CD4-positive, alpha-beta T cell treated with Interleukin-17A for 4 hours (primary cell): ENCODE measurements at places on chromosomes 5 and 9.

GRCh38 chr9:133119103-133119845 is 1.8 kb downstream of the RALGDS start:
- DNase-seq, result no peak

- DNase-seq, result no peak
These were observed 189.0 kb upstream of the EGFLAM start for GRCh38 chr5:38069360-38069759.

GRCh38 chr9:36046923-36047322 is 10.2 kb downstream of the RECK start:
- no peak for DNase-seq

- DNase-seq, result no peak
These were observed 2.4 kb upstream of the ANGPTL2 start for GRCh38 chr9:127124792-127125191.

DNA sequence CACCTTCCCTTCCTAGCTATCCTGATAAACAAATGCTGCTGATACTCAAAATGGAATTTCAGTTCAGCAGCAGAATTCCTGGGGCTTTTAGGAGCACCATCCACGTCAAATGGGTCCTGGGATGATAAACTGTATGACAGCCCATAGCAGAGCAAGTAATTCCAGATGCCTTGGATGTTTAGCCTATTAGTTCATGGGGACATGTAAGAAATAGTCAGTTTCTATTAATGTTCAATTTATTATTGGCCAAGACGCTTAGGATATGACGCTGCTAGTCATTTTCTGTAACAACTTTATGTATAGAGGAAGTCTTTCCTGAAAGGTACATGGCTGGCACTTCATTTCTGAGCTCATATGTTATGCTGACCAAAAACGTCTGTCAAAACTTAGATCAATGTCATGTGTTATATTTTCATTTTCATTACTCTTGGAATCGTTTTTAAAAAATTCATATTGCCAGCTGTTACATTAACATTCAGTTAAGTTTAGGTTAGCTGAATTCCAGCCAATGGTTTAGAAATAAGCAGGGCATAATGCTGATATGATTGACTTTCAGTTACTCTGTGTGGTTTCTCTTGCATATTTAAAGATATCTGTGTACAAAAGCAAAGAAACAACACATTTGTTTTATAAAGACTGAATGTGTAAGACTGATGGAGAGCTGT is 243.8 kb downstream of the CSNK1G3 start:
- DNase-seq, result no peak

DNA sequence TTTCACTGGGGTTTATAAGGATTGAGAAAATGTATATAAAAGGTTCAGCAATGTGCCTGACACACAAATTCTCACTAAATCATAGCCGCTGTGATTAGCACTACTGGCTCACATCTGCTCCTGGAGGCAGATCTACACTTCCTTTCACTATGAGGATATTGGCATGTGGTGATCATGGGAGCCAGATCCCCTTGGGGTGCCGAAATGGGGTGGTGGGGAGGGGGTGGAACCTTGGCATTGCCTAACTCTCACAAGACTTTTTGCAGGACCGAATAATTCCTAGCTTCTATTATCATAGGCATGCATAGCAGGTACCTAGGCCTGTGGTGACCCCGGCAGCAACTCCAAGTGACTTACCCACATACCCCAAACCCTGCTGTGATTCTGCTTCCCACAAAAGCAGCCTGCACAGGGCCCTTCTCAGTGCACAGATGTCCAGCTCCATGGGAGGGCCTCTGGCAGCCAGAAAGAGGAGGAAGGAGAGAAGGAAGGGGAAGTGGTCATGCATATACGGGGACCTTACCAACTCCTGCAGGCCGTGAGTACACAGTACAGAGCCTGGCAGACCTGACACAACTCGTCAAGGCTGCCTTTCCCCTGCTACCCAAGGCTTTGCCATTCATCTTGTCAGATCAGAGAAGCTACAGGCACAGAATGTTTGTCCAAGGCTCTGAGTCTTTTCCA is 61.3 kb upstream of the IQGAP2 start:
- no peak for DNase-seq

DNA sequence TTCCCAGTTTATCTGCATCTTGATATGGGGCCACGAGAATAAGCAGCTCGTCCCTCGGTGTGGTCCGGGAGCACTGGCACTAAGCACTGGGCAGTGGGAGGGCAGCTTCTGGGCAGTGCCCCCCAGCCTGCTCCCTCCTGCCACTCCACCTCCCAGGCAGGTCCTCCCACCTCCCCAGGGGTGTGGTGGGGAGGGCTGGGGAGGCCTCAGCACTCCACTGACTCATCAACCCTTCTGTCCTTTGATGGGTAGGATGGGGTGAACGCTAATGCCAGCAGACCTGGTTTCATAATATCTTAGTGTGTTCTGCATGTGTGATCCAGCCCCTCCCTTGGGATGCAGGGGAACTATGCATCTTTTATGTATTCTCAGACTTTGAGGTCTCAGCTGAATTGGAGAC is 62.2 kb upstream of the GNE start:
- no peak for DNase-seq

GRCh38 chr5:149632311-149633251 is 51.3 kb downstream of the ARHGEF37 start:
- no peak for DNase-seq

DNA sequence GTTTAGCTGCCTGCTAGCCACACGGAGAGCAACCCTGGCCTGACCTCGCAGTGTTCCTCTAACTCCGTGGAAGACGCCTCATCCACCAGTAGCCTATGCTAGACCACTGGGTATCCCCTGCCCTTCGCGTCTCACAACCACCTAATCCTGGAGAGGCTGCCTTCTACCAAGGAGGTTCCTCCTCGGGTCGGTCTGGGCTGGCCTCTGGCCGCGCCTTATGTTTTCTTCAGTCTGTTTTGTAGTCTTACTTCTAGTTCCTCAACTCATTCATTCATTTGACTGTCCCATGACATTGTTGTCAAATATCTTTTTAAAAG is 1.6 kb upstream of the TPM2 start:
- no peak for DNase-seq

GRCh38 chr5:82975812-82976211 is 101.4 kb downstream of the TMEM167A start:
- no peak for DNase-seq

GRCh38 chr5:68766952-68767464 is 326.8 kb upstream of the SLC30A5 start:
- DNase-seq, result no peak

DNA sequence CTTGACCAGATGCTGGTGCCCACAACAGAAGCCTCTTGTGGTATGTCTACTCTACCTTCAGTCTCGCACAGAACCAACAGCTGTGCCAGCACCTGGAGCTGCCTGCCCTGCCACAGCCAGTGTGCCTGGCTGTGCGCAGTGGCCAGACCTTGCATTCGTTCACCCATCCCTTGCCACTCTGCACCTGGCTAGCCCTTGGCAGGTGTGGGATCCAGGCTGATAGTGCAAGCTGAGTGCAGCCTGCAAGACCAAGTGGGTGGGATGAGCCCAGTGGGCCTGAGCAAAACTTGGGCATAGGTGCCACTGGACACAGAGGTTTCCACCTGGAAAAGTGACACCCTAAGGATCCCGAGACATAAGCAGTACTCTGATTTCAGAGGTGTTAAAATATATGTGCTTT is 108.2 kb downstream of the ST8SIA4 start:
- no peak for DNase-seq

DNA sequence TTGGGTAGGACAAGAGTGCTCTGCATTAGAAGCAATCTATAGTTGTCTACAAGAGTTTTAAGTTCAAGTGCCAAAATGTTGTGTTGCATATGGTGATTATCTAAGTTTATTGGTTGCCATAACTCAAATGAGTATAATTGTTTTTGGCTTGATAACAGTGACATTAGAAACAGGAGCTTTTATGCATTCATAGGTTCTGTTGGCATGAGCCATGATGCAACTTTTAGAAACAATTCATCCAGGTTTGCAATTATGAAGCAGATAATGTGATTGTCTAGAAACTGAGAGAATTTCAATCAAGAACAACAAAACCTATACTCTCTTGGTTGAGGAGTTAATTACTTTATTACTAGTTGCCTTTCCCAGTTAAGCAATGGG is 137.0 kb downstream of the PBX3 start:
- DNase-seq, result no peak

- DNase-seq, result no peak
These were observed 96.9 kb upstream of the RASA1 start for GRCh38 chr5:87170799-87171198.

- DNase-seq, result no peak
These were observed 68.3 kb downstream of the TBCA start for GRCh38 chr5:77707791-77708190.

- no peak for DNase-seq
These were observed 22.7 kb downstream of the CHD1 start for GRCh38 chr5:98905857-98906688.

GRCh38 chr9:98603821-98604383 is 104.8 kb downstream of the GABBR2 start:
- no peak for DNase-seq
